SW480 (cell line): ENCODE measurements at places on chromosomes 1 and 21.

DNA sequence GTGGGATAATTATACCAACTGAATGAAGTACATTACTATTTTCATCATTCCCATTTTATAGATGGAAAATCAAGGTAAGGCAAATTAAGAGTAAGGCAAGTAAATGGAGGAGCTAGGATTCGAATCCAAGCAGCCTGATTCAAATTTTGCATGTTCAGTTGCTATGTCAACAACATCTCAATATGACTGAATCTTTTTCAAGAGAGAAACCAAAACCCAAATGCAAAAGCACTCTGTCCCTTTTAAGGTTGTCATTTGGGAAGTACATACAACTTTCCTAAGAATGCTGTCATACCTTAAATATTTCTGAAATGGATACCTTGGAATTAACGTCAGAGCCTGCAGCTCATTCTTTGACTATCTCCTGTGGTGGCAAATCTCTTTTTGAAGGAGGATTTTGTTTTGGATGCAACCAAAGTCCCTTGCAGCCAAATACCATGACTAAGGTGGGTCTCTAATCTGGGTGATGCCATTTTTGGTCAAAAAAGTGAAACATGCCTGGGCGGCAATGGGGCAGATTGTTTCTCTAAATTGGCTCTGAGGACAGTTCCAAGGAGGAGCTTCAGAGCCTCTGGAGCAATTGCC lies 25.4 kb downstream of the ADAMTS1 start:
- DNase-seq, result no peak

DNA sequence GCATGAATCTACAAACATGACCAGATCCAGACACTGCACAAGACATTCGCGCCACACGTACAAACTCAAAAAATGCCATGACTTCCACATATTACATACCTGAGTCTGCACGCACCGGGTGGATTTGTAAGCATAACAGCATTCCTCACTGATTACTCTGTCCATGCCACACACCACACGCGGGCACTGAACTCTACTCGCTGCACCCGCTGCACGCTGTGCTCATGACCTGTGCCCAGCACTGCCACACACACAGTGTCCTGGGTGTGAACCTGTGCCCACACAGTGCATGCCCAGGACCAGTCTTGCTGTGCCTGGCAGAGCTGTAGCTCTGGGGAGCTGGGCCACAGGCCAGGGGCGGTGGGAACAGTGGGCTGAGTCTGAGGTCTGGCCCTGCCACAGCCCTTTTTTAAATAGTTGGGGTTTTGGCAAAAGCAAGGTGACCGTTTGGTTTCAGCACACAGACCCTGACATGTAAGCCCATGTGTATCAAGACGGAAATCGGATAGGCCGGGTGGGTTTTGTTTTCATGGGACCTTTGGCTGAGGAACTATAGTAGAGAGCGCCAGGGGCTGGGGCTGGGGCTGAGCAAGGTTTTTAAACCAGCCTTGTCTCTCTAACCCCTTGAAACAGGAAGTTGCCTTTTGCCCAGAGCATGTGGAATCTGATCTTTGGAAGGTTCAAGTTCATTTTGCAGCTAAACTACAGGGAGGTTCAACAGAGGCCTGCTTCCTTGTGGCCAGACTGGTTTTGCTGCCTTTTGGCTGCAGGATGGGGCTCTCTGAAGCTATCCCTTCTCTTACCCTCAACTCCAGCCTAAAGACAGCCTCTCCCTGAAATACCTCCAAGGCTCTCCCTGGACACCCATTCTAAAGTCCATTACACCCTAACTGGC lies 12.3 kb upstream of the GOLT1A start:
- no peak for DNase-seq

DNA sequence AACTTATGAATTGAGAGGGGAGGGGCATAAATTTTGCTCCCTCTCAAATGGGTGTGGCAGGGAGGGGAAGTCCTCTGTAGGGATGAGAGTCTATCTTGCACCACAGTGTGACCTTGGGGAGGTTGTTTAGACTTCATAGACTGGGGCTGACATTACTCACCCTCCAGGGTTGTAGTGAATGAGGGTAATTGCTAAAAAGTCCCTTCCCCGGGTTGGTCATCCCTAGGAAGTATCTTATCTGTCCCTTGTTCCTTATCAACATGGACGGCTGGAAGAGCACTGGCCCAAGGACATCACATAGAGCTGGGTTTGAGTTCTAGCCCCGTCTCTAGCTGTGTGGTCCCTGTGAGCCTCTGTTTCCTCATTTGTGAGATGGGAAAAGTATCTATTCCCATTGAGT lies 52.4 kb upstream of the SLC2A1 start:
- peak; percentile 34 for DNase-seq

DNA sequence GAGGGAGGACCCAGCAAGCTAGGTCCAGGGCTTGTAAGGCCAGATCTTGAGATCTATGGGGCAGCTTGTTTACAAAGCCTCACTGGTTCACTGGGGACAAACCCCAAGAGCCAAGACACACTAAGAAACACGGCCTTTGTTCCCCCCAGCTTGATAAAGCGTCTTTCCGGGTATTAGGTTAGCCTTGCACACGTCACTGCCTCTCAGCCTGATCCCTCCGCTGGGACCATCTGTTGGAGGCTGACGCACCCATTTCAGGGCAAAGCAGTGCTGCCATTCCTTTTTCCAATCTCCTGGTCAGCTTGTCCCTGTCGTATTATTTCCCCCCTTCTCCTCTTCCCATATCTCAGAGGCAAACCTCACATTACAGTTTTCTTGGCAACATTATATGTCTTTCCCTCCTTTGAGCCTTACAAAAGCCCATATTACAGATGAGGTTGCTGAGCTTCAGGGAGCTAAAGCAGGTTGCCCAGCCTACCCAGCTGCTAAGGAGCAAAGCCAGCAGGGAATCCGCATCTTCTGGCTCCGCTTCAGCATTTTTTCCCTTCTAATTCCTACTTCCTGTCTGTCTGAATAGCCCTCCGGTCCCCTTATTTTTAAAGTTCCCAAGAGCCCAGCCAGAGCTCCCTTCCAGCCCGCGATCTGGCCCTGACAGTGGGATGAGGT lies 4.1 kb downstream of the HEYL start:
- DNase-seq, result no peak

DNA sequence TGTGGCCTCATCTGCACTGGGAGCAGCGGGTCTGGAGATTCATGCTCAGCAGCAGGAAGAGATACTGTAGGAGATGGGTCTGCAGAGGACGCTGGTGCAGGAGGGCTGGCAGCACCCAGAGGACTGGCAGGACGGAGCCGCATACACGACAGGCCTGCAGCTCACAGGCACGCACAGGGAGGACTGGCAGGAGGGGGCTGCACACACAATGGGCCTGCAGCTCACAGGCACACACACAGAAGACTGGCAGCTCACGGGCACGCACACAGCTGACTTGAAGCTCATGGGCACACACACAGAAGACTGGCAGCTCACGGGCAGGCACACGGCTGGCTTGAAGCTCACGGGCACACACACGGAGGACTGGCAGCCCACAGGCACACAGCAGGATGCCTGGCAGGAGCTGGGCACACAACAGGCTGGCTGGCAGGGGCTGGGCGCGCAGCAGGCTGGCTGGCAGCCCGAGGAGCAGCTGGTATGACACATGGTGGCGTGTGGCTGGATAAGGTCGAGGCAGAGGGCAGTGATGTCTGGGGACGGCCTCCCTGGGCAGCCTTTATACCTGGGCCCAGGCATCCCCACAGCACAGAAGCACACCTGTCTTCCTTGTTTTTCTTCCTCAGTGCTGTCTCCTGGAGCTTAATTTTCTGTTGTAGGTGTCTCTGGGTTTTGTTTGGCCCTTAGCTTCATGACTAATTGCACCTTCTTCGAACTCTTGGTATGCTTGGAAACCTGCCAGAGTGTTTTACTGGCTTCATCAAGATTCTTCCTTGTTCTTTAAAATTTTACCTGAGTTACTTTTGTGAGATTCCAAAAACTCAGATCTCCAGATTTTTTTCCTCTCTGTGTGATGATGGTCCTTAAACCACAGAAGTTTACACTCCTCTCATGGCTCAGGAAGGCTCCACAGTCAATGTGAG lies at the start of gene KRTAP12-2:
Gene KRTAP12-2, minus strand, starts transcription at position 527 of the 920 bp plus-strand sequence. Its CDS starts 41 bp downstream, at position 486.
- DNase-seq, result no peak

DNA sequence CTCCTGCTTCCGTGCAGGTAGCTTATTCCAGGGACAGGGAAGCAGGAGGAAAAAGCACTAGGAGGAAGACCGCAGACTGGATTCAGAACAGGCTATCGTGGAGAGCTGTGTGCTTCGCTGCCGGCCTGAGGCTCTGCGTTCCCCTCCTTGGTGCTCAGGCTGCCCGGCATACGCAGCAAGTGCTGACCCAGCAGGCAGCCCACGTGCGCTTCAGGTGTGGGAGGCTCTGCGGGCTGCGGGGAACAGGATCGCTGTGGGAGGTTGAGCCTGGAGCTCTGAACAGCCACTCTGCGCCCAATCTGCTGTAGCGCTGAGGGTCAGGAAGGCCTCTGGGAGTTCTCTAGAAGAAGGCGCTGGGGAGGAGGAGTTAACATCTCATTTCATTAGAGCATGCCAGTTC lies 27.9 kb downstream of the DOP1B start:
- no peak for DNase-seq

GRCh38 chr1:235639226-235640205 lies 10.1 kb downstream of the GNG4 start:
- DNase-seq, result no peak

DNA sequence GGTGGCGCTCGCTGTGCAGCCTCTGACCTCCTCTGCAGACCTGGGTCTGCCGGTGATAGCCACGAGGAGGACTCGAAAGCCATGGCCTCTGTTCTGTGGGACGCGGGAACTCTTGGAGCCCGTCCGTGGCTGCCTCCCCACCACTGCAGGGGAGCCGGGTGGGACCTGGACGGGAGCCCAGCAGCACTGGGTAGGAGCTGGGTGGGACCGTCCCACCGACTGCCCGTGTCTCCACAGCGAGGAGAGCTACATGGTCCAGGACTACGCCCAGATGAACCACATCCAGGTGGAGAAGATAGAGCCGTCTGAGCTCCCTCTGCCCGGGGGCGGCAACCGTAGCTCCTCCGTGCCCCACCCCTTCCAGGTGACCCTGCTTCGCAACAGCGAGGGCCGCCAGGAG lies 23.7 kb downstream of the ARHGEF16 start:
- DNase-seq, result no peak

DNA sequence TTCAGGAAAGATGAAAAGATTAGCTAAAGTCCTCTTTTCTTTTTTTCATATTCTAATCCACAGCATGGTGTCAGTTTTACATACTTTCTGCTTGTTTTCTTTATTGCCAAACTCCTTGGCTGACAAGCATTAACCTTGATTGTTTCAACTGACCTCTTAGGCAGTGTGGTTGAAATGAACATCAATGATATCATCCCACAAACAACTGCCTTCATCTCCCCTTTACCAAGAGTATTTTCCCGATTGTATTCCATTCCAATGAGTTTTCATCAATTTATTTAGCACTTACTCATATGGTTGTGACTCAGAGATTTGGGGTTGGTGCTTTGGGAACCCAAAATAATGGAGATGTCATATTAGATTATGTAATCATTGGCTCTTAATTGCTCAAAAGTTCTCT lies 71.8 kb downstream of the SPAG17 start:
- no peak for DNase-seq

GRCh38 chr1:183901748-183902330 lies 96.9 kb downstream of the RGL1 start:
- DNase-seq, result no peak

DNA sequence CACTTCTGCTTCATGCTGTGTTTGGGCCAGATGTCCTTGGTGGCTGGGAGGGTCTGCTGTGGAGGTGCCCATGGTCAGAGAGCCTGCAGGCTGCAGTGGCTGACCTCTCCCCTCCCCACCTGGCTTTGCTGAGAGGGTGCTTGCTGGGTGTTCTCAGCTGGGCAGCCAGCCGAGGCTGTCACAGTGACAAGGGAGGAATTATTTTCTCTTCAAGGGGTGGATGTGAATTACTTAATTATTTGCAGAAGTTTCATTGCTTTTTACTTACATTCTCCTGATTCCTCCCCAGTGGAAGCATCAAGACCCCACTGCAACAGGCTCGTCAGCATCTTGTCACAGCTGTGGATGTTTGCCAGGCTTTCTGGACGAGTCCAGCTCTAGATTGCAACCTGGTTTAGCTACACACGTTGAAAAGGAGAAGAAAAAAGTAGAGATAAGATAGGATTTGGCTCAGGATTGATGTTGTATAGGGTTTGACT lies 70.3 kb downstream of the GALNT2 start:
- no peak for DNase-seq

DNA sequence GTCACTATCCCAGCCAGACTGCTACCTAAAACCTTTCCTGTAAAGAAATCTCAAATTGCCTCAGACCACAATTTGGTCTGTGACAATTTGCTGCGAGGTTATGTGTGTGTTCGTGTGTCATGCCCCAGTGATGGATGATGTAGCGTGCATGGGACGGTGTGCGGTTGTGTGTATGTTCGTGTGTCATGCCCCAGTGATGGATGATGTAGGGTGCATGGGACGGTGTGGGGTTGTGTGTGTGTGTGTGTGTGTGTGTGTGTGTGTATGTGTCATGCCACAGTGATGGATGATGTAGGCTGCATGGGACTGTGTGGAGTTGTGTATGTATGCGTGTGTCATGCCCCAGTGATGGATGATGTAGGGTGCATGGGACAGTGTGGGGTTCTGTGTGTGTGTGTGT lies 9.4 kb downstream of the SELP start:
- no peak for DNase-seq

DNA sequence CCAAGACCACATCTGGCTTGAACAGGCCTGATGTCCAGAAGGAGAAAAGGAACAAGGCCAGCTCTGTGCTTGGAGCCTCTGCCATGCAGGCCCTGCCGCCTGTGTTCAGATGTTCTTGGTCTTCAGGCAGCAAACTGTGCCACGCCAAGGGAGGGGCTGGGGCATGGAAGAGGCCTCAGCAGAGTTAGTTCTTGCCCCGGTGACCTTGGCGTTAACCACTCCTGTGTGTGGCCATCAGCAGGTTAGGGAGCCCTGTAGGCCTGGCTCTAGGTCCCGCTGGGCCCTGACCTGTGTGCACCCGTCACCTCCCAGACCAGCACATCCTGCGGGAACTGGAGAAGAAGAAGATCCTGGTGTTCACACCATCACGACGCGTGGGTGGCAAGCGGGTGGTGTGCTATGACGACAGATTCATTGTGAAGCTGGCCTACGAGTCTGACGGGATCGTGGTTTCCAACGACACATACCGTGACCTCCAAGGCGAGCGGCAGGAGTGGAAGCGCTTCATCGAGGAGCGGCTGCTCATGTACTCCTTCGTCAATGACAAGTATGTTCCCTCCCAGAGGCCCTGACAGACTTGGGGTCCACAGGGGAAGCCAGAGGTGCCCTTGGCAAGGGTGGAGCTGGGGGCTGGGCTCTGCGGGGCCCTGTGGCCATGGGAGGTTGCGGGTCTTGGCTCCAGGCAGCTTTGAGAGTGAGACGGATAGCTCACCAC lies 7.1 kb downstream of the ZC3H12A start:
- DNase-seq, result no peak

- peak; percentile 29 for DNase-seq
These were observed 37.7 kb downstream of the CD34 start for GRCh38 chr1:207873055-207873890.

- DNase-seq, result peak; percentile 51
These were observed 15.4 kb downstream of the POLR3GL start for GRCh38 chr1:145979746-145980456.

- no peak for DNase-seq
These were observed 52.2 kb downstream of the PHACTR4 start for GRCh38 chr1:28421744-28422143.
